Brain pericyte (primary cell): ENCODE measurements at places on chromosomes 7 and 10.

DNA sequence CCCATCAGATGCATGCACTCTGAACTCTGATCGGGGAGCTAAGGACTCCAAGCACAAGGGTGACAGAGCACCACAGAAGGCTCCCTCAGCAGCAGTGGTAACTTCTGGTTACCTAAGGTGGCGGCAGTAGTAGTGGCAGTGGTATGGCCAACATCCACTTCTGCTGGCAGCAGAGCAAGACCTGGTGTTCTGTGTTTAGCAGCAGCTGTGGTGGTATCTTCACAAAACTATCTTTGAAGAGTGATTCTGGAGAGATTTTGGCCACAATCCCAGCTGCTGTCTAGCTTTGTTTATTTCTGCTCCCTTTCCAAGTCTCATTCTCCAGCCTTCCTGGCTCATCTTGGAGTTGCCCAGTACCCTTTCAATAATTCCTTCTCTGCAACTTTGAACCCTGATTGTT is 102.4 kb upstream of the LRGUK start:
- no peak for DNase-seq

- peak; percentile 83 for DNase-seq
Measured at GRCh38 chr7:91168871-91169829, 95.1 kb upstream of the FZD1 start.

DNA sequence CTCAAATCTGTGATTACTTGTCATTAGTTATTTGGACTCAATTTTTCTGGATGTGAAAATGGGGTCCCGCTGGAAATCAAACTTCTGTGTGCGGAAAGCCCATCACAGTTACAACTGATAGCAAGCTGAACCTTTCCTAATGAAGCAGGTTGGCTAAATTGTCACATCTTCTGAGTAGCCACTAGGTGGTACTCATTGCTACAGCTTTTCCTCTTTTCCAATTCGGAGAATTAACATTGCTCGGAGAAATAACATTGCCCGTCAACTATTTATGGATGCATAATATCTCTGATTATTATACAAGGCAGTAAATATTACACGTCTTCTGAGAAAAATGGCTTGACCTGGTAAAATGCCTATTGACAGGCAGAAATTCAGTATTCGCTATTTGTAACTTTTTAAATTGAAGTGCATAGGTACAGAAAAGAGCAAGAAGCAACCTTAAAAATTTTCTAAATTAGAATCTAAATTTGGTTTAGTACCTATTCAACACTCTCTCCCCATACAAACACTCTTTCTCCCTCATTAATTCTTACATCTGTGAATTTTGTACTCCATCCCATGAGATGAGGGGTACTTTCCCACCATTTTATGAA is 17.3 kb upstream of the BLOC1S2 start:
- no peak for DNase-seq

GRCh38 chr10:48623607-48624132 is 18.8 kb upstream of the ARHGAP22 start:
- DNase-seq: no peak

DNA sequence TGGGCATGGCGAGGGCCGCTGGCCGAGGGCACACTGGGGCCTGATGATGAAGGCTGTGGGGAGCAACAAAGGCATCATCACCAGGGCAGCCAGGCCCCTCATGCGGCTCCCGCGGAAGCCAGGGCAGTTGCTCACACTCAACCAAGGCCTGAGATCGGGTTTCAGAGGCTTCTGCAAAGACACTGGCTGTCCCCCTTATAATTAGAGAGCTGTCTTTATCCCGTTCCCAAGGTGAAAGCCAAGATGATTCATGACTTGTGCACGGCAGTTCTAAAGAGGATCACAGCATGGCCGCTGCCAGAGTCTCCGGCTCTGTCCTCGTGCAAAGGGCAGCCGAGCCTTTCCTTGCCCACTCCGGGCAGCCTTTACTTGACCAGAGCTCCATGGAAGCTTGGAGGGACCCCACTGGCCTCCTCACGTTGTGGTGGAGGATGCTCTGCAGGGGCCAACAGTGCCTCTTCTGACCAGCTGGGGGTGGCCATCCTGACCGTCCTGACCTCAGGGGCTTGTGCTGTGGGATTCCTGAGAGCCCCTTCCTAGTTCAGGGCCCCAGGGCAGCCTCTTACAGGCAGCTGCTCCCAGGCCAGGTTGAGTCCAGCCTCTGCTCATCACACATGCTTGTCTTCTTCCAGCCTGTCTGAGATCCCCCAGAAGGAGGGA is 82.3 kb downstream of the PRKAG2 start:
- DNase-seq: no peak

DNA sequence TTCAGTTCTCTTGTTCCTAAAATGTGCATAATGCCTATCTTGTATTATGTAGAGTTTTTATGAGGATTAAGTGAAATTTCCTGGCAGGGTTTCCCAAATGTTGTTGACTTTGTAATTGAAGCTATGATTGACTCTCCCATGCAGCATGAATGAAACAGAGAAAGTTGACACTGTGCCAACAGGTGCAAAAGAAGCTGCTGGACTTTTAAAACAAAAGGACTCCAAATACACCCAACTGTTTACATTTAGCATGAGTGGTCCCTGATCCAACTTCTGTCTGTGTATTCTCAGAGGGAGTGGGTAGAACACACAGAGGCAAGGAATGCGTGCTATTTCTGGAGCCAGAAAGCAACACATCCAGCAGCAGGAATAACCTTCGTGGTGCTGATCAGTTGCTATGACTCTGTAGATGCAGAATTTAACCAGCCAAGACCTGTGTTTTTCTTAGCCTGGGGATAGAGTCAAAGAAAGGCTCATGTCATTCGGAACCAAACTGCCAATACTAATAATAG is 14.4 kb upstream of the RBM20 start:
- DNase-seq: peak; percentile 54

- no peak for DNase-seq
Measured at GRCh38 chr10:52979295-52979990, 206.9 kb upstream of the MBL2 start.

- no peak for DNase-seq
Measured at GRCh38 chr10:43234471-43235041, 32.3 kb downstream of the RASGEF1A start.
